ENCODE measurements at places on chromosomes 6 and 20.
A peak's percentile ranks its signal among the peaks of the same experiment; 100 is the strongest.

GRCh38 chr6:107545763-107546162 is 55.8 kb downstream of the SOBP start:
- DNase-seq = no peak

DNA sequence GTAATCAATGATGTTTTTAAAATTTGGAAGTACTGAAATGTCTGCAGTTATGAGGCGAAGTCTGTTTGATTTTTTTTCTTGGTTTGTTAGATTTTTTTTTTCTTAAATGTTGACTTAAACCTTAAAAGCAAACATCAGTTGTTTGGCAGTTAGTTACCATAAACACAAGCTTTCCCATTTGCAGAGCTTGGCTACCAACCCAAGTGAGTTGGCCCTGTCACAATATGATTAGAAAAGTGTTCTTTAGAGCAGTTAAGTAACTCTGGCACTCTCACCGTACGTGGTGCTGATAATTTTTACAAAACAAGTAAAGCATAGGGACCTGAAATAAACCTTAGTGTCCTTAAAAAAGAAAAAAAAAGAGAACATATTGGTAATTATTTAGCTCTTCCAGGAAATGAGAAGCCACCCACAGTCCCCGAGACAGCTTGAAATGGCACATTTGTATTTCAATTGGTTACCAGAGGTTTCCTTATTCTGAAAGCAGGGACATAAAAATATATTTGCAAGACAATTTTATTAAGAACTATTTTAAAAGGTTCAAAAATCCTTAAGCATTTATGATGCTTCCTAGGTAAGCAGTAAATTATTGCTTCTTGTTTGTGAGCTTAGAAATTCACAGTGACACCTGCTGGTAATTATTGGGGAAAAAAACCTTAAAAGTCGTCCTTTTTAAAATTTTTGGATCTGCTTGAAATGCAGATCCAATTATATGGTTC is 3.9 kb downstream of the HEY2 start:
- DNase-seq = no peak

DNA sequence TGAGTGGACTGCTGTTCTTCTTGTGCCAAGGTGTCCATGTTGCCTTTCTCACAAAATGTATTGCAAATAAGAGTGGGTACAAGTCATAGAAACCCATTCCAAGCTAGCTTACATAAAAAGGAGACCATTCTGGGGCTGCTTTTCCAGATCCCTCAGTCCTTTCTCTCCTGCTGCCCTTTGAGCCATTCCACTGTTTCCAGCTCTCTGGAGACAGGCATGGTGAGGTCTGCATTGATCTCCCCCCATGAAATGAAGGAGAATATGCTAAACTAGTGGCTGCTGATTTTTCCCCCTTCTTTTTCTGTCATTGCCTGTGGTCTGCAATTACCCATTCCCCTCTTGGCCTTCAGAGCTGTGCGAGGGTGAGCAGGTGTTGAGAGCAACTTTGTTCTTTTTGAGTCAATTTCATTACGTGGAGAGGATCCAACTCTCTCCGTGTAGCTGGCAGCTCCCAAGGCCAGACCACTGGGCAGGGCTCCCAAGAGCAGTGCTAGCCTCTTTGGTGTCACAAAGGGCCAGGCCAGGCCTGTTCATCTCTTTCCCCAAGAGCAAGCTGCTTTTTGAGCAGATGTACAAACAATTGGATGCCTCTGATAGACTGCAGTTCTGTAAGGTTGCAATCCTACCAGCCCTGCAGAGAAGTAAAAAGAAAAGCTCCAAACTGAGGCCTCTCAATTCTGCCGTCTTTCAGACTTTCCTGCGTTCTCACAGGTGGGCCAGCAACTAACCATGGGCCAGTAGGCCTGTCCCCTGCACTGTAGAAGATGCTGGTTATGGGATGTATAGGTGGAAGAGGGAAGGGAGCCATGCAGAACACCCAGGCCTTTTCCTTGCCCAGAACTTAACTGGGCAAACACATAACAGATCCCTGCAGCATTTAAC is 96.1 kb upstream of the ARMC2 start:
- peak; percentile 48 for DNase-seq

DNA sequence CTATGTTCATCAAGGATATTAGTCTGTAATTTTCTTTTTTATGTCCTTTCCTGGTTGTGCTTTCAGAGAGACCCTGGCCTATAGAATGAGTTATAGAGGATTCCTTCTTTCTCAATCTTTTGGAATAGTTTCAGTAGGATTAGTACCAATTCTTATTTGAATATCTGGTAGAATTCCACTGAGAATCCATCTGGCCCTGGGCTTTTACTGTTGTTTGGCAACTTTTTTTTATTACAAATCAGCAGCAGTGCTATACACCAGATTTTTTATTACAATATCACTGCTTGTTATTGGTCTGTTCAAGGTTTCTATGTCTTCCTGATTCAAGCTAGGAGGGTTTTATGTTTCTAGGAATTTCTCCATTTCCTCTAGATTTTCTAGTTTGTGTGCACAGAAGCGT is 50.0 kb upstream of the NRSN1 start:
- no peak for DNase-seq

- no peak for DNase-seq
Measured at GRCh38 chr20:25685276-25686080, 11.2 kb downstream of the ZNF337 start.

- DNase-seq = no peak
Measured at GRCh38 chr6:108407904-108408827, 113.3 kb downstream of the AFG1L start.

GRCh38 chr6:38336922-38337321 is 302.8 kb downstream of the BTBD9 start:
- no peak for DNase-seq

GRCh38 chr6:1479601-1480221 is 90.3 kb downstream of the FOXF2 start:
- DNase-seq = no peak

All from Ammon's horn (tissue), 1 donor.